ENCODE measurements at places on chromosomes 6 and 20.

DNA sequence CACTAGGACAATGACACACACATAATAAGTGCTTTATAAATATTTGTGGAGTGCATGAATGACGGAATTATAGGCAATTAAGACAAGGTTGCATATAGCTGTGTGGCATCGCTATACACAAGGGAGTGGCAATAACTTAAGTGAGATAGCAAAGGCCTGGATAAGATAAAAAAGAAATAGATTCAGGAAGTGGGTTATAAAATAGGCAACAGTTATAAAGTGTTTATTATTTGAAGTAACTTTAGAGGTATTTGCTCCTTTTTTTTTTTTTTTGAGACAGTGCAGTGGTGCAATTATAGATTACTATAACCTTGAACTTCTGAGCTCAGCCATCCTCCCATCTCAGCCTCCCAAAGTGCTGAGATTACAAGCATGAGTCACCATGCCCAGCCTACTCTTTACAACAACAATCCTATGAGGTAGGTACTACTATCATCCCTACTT is 75.9 kb upstream of the LOC128125822 start:
- no peak for DNase-seq

DNA sequence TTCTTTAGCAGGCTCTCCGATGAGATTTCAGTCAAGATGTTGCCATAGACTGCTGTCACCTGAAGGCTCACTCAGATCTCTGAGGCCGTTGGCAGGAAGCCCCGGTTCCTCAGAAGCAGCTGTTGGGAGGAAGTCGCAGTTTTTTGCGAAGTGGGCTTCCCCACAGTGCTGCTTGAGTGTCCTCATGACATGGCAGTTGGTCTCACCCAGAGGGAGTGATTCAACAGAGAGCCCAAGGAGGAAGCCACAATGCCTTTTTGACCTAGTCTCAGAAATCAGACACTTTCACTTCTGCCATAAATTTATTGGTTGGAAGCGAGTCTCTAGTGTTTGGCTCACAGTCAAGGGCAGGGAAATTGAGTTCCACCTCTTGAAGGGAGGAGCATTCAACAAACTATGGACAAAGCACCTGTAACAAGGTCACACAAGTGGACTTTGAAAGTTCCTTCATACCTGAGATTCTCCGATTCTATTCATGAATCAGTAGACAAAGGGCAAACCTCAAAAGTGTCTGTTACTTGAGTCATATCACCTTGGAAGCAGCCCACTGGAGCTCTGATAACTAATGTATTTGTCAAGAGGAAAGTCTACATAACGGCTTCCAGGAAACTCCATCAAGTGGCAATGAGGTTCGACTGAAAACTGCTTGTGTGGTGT is 208.3 kb downstream of the TASP1 start:
- DNase-seq = no peak

- DNase-seq = no peak
These were observed 378.7 kb downstream of the RNGTT start for GRCh38 chr6:88584581-88585275.

DNA sequence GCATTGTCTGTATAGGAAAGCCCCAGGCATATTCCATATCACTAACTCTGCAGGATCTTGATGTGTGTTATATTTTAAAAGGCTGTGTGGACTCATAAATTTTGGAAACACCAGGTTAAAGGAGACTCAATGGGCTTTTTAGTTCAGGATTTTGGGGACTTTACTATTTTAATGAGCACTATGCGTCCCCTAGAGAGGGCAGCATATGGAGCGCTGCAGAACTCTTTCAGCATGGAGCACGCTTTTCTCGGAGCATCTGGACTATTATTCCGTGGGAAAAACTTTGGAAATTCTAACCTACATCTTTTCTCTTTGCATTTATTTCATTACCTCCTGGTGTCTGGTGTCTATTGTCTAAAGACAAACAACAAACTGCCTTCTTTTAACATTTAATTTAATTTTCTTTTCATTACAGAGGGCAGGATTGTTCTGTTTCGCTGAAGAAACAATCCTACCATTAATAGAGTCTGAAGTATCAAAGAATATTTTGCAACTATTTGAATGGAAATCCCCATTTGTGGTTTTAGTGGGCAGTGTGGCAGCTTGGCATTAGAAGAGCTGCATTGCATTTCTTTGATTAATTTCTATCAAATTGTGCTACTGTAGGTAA is 399.9 kb upstream of the HSF2 start:
- no peak for DNase-seq

DNA sequence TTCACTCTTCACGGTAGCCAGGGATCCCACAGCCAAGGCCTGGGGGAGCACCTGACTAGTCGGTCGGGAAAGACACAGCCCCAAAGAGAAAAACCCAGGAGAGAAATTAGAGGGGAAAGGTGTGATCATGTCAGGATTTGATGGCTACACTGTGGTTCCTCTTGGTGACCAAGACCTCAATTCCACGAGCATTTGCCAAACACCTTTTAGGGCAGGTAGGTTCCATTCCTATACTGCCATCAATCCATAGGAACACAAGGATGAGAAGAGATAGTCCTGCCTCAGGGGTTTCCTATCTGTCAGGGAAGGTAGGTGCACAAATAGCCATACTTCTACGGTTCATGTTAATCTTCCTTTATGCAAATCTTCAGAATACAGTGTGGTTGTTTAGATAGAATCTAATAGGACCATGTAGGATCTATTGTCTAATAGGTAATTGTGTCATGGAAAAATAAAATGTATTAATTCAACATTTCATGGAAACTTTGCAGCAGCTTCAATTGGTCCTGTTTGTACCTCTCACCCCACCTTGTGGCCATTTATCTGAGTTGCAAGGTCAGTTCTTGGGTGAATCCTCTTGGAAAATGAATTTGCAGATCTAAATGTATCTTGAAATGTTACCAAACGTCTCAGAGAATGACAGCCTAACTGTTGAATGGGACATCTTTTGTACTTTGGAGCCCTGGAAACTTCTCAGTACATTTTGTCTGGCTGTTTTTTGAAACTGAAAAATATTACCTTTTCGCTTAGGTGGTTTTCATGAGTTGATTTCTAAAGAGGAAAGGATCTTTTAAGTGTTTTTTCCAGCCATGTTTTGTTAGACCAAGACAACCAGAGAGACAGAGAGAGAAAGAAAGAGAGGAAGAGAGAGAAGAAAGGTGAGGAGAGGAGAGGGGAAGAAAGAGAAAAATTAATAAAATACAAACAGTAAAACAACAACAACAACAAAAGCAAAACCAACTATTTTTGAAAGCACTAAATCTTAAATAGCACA is 33.7 kb upstream of the IYD start:
- DNase-seq = peak; percentile 52

- no peak for DNase-seq
These were observed 288.0 kb downstream of the DOK5 start for GRCh38 chr20:54763366-54763765.

- no peak for DNase-seq
These were observed 37.4 kb downstream of the RCAN2 start for GRCh38 chr6:46453741-46454316.

- DNase-seq = no peak
These were observed 826 bp downstream of the RIMS4 start for GRCh38 chr20:44809380-44810060.

DNA sequence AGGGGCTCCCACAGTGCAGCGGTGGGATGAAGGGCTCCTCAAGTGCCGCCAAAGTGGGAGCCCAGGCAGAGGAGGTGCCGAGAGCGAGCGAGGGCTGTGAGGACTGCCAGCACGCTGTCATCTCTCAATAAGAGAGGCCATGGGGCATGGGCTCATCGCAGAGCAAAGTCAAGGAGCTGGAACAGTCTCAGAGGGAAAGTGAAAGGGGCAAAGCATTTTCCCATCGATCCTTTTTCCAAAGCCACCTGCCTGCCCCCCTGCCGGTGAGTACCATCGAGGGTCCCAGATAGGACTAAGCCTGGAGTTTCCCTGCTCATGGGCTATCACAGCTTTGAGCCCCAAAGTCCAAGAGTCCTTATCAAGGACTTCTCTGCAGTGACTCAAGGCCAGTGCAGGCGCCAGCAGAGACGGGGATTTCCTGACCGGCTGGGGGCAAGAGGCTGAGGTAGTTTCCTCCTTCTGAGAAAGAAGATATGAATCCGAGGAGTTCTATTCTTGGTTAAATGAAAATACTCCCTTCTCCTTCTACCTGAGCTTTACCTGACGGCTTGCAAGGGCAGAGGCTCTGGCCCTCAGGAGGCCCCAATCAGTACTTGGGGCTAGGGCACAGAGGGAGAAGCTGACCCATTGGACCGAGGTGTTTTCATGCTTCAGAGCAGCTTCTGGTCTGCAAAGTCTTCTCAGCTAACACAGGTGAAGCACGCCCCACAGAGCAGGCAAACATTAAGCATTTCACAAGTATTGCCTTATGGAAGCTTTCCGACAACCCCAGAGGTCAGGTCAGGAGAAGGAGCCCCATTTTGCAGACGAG is 22.6 kb downstream of the ETV7 start:
- DNase-seq = peak; percentile 80

GRCh38 chr6:7912024-7912423 is 1.4 kb upstream of the TXNDC5 start:
- no peak for DNase-seq

GRCh38 chr20:44576297-44576696 is 6.1 kb upstream of the PKIG start:
- peak; percentile 53 for DNase-seq

DNA sequence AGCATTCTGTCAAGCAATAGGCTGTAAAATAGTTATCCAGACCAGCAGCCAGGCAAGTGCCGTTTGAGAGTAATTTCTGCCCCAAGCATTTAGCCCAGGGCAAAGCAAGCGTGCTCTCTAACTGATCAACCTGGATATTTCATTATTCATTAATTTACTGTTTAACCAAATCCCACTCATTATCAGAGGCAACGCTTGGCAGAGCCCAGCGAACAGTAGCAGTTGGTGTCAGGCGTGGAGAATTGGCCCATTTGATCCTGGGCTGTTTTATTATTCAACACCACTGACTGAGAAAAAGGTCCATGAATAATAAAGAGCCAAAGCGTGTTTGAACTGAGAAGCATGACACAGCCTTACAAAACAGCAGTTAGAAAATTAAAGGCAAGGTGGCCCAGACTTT is 35.3 kb downstream of the TFAP2B start:
- no peak for DNase-seq

GRCh38 chr6:41040101-41040939 is 1.3 kb upstream of the UNC5CL start:
- DNase-seq = no peak

DNA sequence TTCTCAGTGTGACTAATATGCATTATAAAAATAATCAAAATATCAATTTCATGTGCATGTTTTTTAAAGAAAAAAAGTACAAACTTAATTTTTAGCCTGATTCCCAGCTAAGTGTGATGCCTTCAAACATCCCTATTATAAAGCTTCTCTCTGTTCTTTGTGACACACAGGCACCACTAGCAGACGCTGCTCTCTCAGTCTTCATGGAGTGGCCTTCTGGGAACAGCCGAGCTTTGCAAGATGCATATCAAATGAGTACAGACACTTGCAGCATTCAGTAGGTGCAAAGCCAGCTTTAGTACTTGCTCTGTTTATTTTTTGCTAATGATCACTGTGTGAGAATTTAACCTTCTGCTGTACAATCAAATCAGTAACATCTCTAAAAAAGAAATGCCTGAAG is 340.0 kb downstream of the ADGRB3 start:
- DNase-seq = no peak

GRCh38 chr6:144497650-144498049 is 212.5 kb downstream of the UTRN start:
- no peak for DNase-seq

- no peak for DNase-seq
These were observed 101.6 kb downstream of the DST start for GRCh38 chr6:56541030-56541600.

GRCh38 chr6:134911547-134911946 is 38.4 kb downstream of the ALDH8A1 start:
- no peak for DNase-seq

- peak; percentile 79 for DNase-seq
These were observed 17.0 kb upstream of the TOP1 start for GRCh38 chr20:41011551-41012067.

GRCh38 chr6:50707652-50708300 is 5.5 kb upstream of the TFAP2D start:
- no peak for DNase-seq

GRCh38 chr6:113848811-113849210 is 8.3 kb upstream of the MARCKS start:
- DNase-seq = no peak

DNA sequence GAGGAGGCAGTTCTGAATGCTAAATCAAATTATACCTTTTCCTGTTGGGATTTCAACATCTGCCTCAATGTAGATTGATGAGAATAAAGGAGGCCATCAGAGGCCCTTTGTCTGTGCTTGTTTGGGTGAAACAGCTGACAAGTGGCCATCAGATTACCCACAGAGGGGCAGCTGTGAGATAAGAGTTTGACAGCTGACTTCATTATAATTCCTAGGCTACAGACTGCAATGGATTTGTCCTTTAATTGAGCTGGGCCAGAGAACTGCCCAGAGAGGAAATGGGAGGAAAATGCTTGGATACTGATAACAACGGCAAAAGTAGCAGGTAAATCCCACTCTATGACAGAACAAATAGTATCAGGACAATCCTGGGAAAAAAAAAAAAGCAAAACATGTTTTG is 649.4 kb downstream of the HDGFL1 start:
- DNase-seq = no peak

DNA sequence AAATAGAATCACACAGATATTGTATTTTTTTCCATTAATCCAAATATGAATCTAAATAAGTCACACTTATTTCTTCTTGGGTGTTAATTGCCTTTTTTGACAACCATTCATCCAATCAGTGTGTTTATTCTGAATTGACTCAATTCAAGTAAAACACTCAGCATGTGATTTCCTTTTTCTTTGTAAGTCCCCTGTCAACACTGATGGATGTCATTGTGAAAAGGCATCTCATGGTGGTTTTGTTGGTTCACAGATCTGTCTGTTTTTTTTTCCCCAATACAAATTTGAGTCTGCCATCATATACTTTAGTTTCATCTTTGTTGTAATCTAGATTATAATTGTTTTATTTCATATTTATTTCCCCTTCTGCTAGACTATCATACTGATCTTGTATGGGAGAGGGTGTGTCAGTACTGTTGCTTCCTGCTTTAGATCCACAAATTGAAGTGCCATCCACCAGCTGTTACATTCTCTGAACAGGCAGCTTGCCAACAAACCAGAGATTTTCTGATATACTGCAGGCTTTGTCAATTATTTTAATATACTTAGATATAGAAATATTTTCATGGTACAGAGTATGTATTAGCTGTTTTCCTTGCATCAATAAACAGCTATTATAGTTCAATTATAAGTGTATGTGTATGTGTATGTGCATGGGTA is 64.2 kb upstream of the FLRT3 start:
- no peak for DNase-seq
